ENCODE measurements at places on chromosomes 5 and 9.
A peak's percentile ranks its signal among the peaks of the same experiment; 100 is the strongest.

DNA sequence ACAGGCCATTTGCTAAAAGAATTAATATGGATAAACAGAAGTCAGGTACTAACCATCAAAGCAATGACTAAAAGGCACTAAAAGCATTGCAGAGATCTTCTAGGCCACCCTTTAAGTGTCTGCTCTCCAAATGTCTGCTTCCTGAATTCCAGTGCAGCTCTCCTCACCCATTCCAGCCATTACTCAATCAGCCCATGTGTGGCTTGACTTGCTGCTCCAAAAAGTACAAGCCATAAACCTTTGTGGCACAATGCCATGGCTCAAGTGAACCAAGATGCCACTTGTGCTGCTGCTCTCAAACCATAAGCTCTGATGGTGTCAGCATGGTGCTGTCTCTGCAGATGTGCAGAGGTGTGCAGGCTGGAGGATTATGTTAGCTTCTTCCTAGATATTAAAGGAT is 290.2 kb upstream of the POU5F2 start:
- no peak for DNase-seq

DNA sequence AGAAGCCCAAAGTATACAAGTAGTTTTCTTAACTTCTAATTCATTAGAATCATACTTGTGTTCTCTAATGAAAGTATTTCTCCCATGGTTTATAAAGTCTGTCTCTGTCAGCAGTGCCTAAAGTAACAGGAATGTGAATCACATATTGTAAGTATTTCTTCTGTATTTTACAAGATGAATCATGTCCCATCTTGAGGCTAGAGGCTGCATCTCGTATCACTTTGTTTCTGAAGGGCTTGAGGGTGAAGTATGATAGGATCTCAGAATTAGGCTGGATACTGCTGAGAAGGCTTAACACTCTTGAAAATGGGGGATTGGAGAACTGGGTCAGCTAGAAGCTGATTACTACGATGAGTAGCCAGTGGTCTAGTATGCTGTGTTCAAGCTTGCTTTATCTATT is 242.2 kb upstream of the ACTBL2 start:
- no peak for DNase-seq

DNA sequence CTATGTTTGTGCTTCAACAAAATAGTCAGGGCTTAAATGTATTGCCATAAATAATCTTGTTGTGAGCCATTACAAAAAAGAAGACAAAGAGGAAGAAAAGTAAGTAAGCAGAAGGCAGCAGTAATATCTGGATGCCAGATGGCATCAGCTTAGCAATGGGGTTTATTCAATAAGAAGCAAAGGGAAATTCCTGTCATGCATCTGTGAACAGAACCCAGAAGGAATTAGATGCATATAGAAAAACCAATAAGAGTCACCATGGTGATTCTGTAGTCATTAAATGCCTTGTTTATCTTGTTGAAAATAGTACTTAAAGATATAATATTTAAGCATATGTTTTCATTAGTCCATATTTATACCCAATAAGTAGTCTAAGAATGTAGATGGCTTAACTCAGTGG is 216.0 kb downstream of the ADAMTSL1 start:
- DNase-seq, result no peak

GRCh38 chr5:172113036-172113435 is 75.0 kb downstream of the STK10 start:
- peak; percentile 45 for DNase-seq

DNA sequence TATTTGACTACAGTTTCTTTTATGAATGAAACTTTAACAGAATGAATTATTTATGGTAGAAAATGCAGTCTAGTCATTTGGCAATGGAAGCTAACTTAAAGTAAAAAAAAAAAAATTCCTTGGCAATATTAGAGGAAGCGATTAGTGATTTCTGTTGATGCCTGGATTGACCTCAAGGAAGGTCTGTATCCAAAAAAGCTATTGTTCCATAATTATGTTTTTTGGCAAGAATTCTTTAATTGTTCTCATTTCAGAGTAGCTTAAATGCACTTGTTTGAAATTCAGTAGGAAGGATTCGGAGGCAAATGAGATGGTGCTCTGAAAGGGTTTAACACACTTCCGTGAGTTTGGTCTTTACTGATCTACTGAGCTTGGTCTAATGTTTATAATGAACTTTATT is 61.8 kb downstream of the ITGA1 start:
- DNase-seq, result no peak

DNA sequence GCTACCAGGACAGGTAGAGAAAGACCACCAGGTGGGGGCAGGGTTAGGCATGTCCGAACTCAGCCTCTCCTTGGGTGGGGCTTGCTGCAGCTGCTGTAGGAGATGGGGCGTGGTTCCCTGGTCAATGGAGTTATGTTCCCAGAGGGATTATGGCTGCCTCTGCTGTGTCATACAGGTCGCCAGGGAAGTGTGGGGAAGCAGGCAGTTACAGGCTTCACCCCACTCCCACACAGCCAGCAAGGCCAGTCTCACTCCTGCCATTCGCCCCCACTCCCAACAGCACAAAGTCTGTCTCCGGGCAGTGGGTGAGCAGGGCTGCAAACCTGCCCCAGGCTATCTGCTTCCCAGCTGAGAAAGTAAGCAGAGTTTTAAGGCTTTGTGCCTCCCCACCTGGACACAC is 20.0 kb upstream of the CEP72 start:
- DNase-seq, result no peak

DNA sequence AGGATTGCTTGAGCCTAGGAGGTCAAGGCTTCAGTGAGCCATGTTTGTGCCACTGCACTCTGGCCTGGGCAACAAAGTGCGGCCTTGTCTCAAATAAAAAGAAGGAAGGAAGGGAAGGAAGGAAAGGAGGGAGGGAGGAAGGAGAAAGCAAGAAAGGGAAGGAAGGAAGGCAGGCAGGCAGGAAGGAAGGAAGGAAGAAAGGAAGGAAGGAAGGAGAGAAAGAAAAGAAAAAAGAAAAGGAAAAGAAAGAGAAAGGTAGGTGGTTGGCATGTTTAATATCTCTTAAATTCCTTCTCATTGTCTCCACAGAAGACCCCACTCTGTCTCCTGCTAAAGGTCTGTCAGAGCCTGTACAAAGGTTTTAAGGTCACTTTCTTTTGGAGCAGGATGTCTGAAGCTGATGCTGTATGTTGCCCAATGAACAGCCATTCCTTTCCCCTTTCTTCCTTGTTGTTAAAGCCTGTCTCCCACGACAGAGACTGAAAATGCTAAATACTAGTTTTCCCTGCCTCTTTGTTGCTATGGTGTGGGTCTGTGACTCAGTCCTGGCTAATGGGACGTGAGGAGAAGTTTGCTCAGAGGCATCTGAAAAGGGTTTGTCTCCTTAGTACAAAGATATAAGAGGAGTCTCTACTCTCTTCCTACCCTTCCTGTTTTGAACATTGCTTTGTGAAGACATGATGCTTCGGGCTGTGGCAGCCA is 213.3 kb downstream of the PCSK1 start:
- no peak for DNase-seq

DNA sequence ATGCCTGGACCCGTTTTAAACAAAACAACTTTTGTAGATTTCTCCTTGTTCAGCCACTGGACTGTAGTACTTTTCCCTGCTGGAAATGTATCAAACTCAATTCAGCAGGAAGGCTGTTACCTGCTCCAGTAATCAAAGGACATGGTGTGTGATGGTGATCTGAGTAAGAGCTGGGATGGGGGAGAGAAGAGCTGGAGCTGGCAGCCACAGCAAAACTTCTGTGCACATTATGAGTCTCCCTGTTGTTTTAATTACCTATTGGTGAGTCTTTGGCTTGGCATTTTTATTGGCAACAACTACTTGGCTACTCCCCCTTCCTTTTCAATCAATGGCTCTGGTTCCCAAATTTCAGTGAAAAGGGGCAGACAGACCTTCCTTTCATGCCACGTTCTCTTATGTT is 9.7 kb downstream of the NREP start:
- no peak for DNase-seq

- DNase-seq, result no peak
These were observed 74.0 kb upstream of the PHYKPL start for GRCh38 chr5:178306430-178307225.

DNA sequence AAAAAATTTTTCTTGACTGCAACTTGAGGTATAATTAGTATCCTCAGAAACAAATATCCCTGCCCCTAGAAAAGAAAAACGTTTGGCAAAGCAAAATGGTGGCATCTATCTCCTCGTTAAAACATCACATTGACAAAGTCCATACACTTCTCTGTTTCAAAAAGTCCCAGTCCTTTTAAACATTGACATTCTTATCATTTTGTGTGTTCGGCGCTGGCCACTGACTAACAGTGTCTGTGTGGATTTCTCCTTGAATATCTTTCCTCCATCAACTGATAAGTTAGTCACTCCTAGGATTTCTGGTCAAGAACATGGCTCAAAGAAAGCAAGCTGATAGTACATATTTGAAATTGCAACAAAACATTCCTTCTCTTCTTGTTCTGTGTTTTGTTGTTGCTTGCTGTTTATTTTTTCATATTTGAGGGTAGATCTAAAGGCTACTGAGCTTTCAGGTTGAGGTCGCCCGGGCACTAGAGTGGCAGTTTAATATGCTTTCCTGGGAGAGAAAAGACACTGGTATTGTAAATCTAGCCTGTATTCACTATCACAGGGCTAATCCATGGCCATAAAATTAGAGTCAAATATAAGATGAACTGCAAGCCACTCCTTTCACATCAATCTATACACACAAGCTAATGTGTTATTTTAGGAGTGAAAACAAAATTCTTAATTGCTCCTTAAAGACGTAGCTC is 8.5 kb upstream of the PPIC start:
- no peak for DNase-seq

DNA sequence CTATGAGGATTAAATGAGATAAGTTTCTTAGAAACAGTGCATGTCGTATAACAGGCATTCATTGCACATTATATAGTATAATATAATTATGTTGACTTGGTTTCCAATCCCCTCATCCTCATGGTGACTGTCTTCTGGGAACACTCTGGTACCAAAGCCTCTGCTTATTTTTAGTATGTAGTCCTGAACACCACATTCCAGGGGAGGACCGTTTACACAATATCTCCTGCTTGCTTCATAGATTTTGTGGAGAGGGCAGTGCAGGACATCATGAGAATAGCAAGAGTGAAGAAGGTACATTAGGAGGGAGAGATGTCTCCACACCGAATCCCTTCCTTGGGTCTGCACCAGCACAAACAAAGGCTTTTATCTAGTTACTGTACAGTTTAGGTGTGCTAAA is 20.5 kb upstream of the BHMT start:
- DNase-seq, result no peak

GRCh38 chr9:134379831-134380365 is 53.6 kb downstream of the RXRA start:
- no peak for DNase-seq

DNA sequence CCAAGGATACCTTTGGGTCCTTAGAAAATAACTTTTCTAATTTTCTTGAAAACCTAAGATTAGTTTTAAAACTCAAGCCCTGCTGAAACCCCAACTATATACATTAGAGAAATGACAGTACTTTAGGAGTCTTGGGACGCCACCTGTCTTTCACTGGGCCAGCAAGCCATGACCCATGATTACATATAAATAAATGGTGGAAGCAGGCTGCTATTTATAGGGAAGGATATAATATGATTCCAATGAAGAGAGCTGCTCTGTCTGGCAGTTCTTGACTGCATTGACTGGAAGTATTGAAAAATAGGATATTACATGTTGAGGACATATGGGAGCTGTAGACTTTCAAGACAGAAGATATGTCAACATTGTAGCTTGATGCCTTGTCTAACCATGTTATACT is 7.3 kb downstream of the JMY start:
- DNase-seq, result no peak

DNA sequence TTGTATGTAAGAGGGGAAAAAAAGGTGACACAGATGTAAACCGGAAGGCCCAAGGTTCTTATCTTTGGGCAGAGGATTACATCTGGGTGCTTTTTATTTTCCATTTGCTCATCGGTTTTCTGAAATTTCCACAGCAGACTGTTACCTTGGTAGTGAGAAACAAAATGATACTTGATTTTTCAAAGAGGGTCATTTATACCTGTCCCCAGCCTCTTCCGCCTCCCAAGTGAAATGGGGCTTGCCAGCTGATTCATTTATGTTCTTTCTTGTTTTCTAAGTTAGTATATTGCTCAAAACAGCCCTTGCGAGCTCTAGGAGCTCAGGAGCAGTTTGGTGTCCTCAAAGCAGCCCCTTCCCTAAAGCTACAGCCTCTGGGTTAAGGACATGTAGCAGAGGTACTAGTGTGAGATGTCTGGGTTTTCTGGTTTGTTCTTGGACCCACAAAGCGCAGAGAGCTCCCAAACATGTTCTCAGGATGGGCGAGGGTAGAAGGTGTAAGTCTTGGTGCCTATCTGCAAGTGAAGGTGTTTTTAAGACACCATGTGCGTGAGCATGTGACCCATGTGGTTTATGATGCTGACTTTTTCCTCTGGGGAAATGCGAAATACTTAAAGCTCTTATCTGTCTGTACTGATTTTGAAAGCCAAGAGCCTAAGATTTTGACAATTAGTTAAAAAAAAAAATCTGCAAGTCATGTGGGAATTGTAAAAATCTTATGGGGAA is 38.3 kb downstream of the DAPK1 start:
- no peak for DNase-seq

GRCh38 chr9:14347406-14348122 is 33.6 kb upstream of the NFIB start:
- DNase-seq, result no peak

DNA sequence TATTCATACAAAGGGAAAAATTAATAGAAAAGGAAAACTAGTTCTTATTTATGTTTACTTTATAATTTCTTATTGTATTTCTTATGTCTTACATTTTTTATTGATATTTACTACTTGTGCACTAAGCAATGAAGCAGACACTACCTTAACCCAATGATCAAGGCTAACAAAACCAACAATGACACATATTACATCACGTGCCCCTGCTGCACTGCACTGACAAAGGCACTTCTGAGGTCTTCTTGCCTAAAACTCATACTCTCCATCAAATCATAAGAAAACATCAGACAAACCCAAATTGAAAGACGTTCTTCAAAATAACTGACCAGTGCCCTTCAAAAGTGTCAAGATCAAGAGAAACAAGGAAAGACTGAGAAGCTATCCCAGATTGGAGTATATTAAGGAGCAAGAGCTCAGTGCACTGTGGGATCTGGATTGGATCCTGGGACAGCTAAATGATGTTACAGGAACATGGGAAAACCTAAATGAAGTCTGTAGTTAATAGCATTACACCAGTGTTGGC is 230.9 kb downstream of the AUH start:
- no peak for DNase-seq

DNA sequence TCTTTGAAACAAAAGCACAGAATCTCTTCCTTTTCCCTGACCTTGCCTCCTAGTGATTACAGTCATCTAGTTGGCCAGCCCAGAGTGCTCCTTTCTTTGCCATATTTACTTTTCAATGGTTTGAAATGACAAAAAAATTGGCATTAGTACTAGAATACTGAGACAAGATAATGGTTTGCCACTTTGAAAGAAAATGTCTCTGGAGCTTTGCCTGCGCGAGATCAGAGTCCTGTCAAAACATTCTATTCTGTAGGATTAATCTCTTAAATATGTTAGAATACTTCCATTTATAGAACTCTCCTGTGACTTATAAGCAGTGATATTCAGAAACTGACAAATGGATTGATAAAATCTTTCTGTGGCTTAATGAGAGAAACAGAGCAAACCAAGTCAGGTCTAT is 484.0 kb upstream of the IZUMO3 start:
- no peak for DNase-seq

- no peak for DNase-seq
These were observed 17.0 kb downstream of the CDK5RAP2 start for GRCh38 chr9:120562861-120563443.

GRCh38 chr9:8683496-8683895 is 883.9 kb upstream of the DMAC1 start:
- DNase-seq, result no peak

GRCh38 chr9:119020730-119021333 is 348.4 kb downstream of the BRINP1 start:
- DNase-seq, result no peak
